ENCODE measurements at places on chromosomes 5 and 9.

DNA sequence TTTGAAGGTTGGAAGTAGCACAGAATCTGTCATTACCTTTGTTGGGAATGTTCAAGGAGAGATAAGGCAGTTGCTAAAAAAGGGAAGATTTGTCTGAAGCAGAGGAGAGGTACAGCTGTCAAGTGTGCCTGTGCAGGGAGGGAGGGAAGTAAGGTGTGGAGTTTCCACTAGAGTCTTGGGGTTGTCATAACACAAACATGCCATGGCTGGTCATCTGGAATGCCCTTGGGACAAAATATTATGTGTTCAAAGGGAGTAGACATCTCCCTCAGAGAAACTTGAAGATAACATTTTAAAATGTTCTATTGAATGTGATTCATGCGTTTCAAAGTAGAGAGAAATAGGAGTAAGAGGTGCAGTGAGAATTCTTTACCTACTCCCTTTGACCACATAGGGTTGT lies 95.0 kb downstream of the MUSK start:
- DNase-seq: no peak

- no peak for DNase-seq
Observed at GRCh38 chr5:40687321-40687720, 7.6 kb downstream of the PTGER4 start.

DNA sequence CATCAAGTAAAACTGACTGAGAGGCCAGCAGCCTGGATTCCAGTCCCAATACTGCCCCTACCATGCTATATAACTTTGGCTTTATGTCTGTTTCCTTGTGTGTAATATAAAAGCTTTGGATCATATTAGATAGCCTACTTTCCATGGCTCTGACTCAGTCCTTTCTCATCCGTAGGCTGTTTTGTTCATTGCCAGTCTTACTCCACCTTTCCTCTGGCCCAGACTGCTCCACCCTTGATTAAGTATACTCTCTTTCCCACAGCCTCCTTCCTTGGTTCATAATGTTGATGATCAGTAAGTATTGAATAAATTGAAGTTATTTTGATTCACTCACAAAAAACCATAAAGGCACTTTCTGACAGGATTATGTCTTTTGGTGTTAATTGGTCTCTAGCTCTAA lies 1.5 kb upstream of the MRPS30 start:
- DNase-seq: no peak

DNA sequence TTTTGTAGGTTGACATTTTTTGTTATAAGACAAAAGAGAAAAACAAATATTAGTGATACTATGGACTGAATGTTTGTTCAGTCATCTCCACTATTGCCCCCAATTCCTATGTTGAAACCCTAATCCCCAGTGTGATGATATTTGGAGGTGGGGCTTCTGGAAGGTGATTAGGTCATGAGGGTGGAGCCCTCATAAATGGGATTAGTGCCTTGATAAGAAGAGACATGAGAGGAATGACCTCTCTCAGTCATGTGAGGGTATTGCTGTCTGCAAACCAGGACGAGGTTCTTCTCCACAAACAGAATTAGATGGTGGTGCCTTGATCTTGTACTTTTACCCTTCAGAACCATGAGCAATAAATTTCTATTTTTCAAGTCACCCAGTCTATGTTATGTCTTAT lies 34.5 kb upstream of the KLF9 start:
- DNase-seq: no peak

GRCh38 chr5:173835661-173836060 lies 52.5 kb upstream of the CPEB4 start:
- DNase-seq: no peak

DNA sequence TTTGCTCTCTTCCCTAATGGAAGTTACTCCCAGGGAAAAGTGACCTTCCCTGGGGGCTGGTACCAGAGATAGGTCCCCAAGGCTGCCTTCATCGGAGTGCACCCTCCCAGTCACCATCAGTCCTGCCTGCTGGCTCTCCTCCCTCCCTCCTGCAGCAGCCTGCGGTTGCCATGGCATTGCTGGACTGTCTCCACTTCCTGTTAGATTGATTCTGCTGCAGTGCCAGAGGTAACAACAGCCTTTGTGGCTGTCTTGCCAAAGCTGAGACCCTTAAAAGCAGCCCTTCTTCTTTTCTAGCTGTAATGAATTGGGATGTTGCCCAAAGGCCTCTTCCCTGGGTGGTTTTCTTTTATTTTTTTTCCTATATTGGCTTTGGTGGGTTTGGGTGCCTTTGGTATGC lies 78.1 kb upstream of the PRLR start:
- no peak for DNase-seq

DNA sequence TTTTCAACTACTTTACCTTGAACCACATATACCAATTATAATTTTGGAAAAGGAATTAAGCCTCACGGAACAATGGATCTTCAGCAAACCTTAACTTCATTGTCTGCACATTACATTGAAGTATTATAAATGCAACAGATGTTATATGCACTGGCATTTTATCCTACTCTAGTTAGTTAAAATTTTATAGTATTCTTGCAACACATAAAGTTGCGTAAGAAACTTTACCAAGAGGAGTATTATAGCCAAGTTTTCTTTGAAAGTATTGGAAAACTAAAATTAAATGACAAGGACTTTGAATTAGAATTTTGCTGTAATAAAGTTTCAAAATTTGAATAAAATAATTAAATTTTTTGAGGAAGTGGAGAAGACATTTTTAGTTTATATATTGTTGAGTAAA lies 63.4 kb upstream of the SREK1 start:
- DNase-seq: no peak

- DNase-seq: no peak
Observed at GRCh38 chr5:175856408-175857100, 14.8 kb upstream of the CPLX2 start.

DNA sequence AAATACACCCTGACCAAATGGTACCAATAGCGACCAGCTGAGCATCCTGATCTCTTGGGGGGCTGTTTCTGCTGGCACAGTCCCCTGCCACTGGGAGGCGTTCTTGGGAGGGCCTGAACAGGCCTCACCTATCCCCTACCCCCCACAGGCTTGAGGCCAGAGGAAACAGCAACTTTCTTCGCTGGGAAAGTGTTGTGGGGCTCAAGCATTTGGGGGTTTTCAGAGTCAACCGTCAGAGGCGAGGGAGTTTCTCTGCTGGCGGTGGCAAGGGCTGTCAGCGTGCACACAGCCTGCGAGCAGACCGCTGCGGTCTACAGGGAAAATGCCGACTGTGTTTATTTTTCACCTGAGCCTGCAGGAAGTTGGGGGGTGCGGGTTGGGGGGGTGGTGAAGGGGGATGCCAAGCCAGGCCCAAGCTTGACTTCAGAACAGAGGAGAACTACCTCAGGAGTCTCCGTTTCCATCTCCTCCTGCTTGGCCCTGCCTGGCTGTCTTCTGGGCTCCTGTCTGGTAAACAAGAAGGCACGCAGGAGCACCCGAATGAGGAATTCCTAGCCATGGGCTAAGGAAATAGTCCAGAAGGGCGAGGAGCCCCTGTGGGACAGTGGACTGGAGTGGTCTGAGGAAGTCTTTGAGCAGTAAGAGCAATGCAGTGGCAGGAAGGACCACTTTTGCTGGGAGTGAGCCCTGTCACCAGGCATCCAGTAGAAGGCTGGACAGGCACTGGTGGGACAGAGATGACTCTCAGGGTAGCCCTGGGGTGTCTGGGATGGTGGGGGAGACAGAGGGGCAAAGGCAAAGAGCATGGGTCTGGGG lies 18.1 kb downstream of the TCF7 start:
- no peak for DNase-seq

DNA sequence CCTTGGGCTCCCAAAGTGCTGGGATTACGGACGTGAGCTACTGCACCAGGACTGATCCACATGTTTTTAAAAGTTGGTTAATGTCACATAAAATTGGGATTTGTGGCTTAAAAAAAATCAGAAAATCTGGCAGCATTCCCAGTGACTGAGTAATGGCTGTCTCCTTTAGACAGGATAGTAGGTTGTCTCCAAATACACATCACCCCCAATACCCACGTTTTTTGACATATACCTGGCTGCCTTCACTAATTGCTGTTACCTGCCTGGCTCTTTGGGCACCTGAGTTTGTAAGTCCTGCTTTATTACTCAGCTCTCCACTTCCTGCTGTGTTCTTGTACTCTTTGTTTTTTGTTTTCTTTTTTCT lies 84.8 kb downstream of the KDM4C start:
- no peak for DNase-seq

GRCh38 chr5:169850409-169850808 lies 129.9 kb downstream of the INSYN2B start:
- DNase-seq: no peak

- no peak for DNase-seq
Observed at GRCh38 chr5:27568811-27569210, 530.4 kb upstream of the CDH9 start.

DNA sequence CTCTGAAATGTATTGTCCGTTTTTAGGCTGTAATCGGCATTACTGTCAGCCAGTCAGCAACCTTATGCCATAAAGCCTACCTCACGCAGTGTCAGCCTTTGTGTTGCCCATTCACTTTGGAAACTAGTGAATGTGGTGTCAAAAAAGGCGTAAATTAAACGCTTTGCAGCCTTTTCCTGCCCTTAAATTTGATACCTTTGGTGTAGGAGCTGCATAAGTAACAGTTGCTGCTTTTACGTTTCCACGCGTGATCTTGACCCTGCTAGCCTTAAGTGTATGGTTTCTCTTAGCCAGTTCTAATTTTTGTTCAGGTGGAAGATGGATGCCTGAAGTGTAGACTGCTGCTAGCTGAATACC lies 257.7 kb downstream of the EPB41L4A start:
- DNase-seq: no peak

DNA sequence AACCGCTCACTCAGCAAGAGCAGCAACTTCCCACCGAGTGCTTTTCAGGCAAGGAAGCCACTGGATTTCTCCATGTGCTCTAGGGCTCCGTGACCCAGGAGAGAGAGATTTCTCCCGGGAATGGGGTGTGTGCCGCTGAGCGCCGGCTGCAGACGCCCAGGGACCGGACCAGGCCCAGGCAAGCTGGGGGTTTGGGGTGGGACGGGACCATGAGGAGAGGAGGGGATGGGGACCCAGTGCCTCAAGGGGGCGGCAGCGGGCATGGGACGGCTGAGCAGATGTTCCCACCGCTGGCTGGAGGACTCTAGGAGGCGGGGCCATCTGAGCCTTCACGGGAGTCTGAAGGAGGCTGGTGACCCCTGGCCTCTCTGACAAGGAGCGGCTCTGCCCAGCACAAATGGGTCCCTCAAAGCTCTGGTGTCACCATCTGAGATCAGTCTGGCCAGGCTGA lies 8.5 kb downstream of the LCN9 start:
- no peak for DNase-seq

GRCh38 chr5:44532981-44533380 lies 143.8 kb upstream of the FGF10 start:
- DNase-seq: no peak

DNA sequence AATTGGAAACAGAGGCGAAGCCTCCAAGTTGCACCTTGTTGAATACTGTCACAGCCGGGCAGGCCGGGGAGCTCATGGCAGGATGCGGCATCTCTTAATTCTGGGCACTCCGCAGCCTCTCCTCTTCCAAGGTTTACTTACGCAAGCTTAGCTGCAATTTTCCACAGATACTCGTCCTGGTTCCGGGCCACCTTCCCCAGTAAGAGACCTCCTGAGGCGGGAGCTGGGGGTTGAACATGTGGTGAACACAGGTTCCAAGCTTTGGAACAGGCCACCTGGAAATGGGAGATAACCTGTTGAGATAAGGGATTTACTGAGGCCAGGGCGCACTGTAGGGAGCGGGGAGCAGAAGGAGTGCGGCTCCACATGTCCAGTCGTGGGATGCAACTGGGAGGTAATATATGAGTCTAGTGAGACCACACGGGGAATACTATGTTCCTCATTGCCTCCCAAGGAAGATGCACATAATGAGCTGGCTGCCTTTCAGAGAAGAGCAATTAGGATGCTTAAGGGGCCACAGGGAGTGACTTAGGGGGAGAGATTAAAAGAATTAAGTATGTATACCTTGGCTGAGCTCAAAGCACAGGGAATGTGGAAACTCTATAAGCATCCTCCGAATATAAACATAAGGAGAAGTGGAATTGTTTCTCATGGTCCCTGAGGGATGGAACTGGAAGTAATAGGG lies 335.2 kb downstream of the CWC27 start:
- DNase-seq: no peak

GRCh38 chr5:67149951-67150523 lies 46.6 kb downstream of the CD180 start:
- no peak for DNase-seq

GRCh38 chr5:80083101-80083890 lies 48.1 kb downstream of the THBS4 start:
- no peak for DNase-seq

DNA sequence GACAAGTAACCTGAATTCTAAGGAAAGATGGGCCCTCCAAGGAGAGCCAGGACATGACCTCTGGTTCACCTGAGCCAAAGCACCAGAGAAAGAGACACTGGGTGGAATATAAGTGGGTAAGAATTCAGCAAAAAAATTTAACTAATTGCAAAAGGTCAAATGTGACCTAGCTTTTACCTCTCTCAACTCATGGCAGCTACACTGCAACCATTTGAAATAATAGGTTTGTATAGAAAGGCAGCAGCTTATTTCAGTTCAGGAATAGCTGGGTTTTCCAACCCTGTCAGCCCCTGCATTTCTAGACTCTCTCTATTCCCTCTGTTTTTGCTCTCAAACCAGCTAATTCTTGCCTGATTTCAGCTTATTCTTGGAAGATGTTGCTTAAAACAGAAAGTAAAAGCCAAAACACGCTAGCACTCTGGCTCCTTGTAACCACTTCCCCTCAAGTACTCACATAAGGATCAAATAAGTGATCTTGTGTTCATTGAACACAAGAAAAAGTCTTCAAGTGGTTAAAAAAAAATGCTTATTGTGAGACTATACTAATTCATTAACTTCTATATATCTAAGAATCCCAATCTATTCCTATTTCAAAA lies 101.1 kb upstream of the NR4A3 start:
- no peak for DNase-seq

- DNase-seq: no peak
Observed at GRCh38 chr5:124824637-124825158, 78.3 kb upstream of the ZNF608 start.

GRCh38 chr9:130772185-130772584 lies 62.9 kb upstream of the ABL1 start:
- DNase-seq: no peak

DNA sequence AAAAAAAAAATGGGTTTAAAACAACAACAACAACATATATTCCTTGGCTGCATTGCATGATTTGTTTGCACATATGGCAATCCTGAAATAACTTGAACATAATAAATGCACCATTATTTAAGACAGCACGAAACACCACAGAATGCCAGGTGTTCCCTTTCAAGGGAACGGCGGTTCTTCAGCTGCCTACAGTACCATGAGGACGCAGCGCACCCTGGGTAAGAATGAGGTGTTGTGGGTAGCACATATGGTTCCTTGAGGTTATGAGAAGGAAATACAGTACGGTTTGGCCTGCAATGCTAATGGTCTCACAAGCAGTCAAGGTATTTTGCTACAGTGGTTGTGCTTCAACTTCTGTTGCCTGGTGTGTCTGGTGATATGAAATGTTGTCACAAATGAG lies 174.8 kb downstream of the SLC12A2 start:
- DNase-seq: no peak

- no peak for DNase-seq
Observed at GRCh38 chr9:126957687-126958053, 43.1 kb downstream of the RALGPS1 start.
